SK-N-SH treated with all-trans-retinoic acid at 6 μM for 48 hours (cell line): ENCODE measurements at places on chromosomes 16 and 17.
A peak's percentile ranks its signal among the peaks of the same experiment; 100 is the strongest.

DNA sequence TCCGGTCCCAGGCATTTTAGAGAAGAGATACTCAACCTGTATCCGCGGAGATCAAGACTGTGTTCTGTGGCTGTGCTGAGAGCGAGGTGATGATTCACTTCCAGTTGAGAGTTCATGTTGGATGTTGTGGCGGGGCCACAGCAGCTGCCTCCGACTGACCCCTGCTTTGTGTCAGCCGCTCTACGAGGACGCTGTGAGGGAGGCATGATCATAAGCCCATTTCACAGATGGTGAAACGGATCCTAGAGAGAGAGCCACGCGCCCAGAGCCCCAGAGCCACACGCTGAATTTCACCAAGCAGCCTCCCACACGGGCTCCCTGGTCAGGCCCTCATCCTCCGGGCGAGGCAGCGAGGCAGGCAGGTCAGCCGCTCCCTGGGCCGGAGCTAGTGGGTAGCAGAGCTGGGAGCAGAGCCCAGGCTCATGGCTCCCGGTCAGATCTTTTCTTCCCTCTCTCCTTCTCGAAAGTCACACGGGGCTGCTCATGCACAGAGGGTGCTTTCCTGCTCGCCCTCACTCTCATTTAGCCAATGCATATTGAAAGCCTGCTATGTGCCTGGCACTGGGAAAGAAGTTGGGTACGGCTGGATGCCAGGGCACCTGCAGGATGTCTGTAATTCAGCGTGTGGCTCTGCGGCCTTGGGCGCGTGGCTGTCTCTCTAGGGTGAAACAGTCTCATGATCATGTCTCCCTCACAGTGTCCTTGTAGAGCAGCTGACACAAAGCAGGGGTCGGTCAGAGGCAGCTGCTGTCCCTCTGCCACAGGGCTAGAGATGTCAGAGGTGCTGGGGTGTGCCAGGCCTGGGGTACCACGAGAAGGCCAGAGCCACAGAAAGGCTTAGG is 155.6 kb upstream of the CHMP6 start:
- ATAC-seq: no peak

- ATAC-seq: no peak
Measured at GRCh38 chr17:20927308-20927977, 115.4 kb downstream of the USP22 start.

DNA sequence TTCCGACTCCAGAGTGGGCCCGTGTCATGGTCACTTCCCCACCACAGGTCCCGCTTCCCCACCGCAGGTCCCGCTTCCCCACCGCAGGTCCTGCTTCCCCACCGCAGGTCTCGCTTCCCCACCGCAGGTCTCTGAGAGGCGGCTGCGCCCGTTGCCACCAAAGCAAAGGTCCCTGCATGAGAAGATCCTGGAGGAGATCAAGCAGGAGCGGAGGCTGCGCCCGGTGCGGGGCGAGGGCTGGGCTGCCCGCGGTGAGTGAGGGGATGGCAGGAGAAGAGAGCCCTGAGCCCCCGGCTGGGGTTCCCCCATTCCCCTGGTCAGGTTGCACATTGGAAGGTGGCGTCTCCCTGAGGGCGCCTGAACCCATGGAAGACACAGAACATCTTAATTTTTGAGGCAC is 17.4 kb upstream of the TCF25 start:
- no peak for ATAC-seq

DNA sequence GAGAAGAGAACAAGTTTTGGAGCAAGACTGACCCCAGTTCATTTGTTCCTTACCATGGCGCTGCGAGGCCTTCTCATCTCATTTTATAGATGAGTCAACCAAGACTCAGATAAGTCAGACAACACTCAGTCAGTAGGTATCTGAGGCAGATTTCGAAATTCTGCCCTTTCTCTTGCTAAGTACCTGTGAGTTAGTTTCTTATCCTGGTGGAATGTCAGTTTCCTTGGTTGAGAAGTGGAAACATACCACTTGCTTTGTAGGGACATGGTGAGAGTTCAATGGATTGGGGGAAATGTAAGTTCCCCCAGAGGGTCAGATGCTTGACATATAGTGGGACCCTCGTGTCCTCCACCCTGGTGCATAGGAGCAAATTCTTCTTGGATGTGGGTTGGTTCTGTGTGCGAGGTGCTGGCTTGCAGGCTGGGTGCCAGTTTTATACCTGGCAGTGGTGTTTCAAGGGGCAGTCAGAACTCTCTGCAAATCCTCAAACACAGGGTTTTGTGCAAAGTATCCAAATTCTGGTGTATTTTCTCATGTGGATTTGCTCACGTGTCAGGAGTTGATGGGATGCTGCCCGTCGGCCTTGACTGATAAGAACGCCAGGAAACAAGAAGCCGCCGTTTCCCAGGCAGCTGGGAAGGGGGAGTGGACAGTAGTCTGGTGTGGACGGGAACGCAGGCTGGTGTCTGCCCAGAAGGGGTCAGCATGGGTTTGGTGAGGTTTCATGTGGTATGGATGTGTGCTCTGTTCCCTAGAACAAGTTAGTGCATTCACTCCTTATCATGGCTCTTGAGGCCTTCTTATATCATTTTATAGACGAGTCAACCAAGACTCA is 61.1 kb upstream of the CIBAR2 start:
- peak; percentile 68 for ATAC-seq

DNA sequence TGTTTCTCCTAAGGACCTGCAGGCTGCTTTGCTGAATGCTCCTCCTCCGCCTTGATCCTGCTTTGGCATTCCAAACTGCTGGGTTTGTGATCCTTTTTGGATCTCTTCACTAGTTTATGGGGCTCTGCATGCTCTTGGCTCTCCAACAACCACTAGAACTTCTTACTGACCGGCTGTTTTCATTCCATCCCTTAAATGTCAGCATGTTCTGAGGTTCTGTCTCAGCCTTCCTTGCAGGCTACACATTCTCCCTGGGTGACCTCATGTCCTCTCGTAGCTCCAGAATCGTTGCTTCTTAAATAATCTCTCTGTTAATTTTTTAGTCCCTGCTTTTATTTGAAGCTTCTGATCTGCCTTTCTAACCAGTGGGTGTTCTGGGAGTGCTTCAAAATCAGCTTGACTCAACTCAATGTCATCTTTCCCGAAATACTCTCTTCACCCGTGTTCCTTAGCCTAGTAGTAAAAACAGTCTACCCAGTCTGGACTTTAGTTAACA is 119.0 kb upstream of the HS3ST2 start:
- ATAC-seq: peak; percentile 42; the same call in 2 of the 3 replicates

- no peak for ATAC-seq
Measured at GRCh38 chr17:5544115-5544514, 40.2 kb downstream of the NLRP1 start.

GRCh38 chr17:72134608-72135394 is 14.0 kb downstream of the SOX9 start:
- ATAC-seq: peak; percentile 68

- ATAC-seq: no peak
Measured at GRCh38 chr16:86949116-86949515, 368.1 kb downstream of the C16orf95 start.

- no peak for ATAC-seq
Measured at GRCh38 chr17:73363442-73364154, 51.8 kb upstream of the CDC42EP4 start.

DNA sequence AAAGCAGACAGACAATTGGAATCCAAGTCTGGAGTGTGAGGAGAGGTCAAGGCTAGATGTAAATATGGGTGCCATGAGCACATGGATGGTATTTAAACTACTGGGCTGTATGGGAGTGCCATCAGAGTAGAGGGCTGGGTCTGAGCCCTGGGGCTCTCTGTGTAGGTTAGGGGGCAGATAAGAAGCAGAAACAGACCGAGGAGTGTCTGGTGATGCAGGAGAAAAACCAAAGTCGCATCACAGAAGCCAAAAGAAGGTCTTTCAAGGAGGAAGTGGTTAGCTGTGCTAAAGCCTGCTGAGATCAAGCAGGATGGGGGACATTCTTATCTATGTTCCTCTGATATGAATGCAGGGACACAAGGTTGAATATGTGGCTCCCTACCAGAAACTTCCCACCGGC is 1.9 kb downstream of the TSEN54 start:
- no peak for ATAC-seq

- ATAC-seq: peak; percentile 33
Measured at GRCh38 chr17:30477774-30478115, 537 bp downstream of the GOSR1 start.

GRCh38 chr16:65002265-65002664 is 119.6 kb downstream of the CDH11 start:
- ATAC-seq: peak; percentile 93

DNA sequence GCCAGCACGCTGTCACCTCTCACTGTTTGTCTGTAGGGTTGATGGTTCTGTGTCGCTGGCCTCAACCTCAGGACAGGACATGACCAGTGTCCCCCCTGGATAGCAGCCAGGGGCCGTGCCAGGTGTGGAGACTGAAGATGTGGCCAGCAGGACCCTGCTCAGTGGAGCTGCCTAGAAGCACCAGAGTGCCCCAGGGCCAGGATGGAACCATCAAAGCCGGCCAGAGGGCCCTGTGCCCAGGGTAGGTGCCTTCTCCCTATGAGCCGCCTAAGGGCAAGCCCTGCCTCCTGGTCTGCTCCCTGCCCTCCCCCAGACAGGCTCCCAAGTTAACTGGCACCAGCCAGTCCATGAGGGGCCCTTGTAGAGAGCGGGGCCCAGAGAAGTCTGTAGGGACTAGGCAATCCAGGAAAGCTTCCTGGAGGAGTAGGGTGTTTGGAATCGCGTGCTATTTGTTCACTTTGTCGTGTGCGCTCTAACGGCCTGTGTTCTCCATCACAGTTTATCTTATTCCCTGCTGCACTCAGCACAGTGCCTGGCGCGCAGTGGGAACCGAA is 546 bp upstream of the NDUFB10 start:
- no peak for ATAC-seq

DNA sequence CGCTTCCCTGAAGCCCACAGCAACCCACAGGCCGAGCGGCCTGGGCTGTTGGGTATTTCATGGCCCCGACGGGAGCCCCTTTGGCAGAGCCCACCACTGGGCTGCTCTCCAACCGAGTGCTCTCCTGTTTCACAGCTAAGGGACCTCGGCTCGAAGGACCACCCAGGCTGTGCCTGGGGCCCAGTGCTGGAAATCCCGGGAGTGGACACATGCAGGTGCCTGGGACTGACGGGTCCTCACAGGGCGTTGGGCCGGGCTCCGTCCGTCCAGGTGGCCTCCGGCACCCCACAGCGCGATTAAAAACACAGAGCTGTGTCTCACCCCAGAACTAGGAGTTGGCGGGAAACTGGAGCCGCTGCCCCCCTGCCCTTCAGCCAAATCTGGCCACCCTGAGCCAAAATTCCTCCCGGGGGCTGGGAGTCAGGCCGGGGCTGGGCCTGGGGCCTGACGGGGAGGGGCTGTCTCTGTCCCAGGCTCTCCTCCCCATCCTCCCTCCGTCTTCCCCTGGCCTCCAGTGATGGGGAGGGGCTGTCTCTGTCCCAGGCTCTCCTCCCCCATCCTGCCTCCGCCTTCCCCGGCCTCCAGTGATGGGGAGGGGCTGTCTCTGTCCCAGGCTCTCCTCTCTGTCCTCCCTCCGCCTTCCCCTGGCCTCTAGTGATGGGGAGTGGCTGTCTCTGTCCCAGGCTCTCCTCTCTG is 14.1 kb downstream of the UTS2R start:
- ATAC-seq: no peak

GRCh38 chr16:48384520-48385252 is 527 bp downstream of the SIAH1 start:
- peak; percentile 75 for ATAC-seq

DNA sequence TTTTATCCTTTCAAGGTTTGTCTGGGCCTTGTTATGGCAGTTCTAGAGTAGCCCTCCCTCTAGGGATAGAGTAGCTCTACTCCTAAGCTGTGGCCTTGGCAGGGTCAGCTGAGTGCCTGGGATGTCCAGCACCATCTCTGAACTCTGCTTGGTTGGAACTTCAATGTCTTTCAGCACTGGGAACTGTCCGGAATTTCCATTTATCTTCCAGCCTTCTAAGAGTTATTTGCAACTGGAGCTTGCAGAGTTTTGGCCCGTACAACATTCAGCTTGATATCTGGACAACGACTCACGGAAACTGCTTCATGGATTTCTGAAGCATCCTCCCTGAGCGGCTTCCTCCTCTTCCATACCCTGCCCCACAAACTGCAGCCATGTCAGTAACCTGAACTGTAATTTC is 22.9 kb downstream of the MMD start:
- no peak for ATAC-seq

DNA sequence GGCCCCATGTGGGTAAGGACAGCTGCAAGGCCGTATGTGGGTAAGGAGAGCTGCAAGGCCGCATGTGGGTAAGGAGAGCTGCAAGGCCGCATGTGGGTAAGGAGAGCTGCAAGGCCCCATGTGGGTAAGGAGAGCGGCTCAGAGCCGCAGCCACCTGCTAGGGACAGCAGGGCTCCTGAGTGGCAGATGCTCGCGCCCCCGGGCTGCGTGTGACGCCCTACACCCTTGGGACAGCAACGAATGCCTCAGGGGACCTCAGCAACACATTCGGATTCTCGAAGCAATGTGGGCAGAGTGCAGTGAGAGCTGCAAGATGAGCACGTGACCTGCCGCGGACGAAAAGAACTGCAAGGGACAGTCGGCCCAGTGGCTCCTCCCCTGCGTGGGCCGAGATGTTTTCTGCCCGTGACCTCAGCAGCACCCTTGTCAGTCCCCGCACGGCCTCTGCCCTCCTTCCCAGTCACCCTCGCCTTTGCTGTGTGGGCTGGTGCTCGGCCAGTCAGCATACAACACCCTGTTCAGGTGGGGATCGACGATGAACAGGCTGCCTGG is 9.6 kb upstream of the SLC38A8 start:
- no peak for ATAC-seq

- ATAC-seq: no peak
Measured at GRCh38 chr16:89861648-89862047, 11.7 kb upstream of the TCF25 start.

DNA sequence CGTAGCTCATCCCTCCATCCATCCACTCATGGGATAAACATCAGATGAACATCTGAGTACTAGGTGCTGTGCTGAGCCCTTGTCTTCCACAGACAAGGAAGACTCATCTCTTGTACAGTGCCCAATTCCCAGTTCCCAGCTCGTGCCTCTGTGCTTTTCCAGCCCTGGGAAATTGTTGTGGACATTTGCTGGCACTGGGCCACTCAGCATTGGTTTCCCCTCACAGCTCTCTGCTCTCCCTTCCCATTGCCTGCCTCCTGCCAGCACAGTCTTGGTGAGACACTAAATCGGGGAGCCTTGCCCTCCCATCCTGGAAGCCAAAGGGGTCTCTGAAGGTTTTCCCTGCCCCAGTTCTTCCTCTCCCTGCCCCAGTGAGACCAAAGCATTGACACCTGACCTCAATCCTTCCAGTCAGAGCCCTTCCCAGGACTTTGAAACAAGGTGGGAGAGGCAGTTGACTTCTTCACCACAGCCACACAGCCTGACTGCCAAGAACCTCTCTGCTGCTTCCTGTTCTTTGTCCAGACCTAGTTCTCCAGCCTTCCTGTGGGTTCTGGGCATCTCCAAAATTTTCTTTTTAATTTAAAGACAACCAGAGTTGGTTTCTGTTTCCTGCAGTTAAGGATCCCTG is 50.2 kb downstream of the WSB1 start:
- peak; percentile 65 for ATAC-seq
